ENCODE measurements at places on chromosomes 2 and 18.

GRCh38 chr18:47601581-47602272 is 328.7 kb downstream of the SMAD2 start:
- no peak for DNase-seq

DNA sequence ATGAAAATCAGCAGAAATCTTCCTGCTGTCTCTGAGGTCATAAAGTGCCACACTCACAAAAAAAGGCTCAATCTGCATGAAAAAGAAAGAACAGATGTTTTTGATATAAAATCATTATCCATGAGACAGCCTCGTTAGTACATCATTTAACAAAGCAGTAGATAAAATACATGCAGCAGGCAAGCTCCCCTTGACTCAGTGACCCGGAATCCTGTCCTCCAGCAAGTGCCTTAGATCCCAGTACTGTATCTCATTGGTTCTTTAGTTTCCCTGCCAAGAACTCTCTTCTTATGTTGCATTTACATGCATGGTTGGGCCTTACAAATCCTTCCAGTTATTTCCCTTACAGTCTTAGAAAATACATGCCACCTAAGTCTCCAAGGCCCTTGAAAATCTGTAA is 148.9 kb upstream of the CCDC195 start:
- DNase-seq, result no peak

- DNase-seq, result no peak
Measured at GRCh38 chr2:156918410-156918809, 339.1 kb upstream of the GALNT5 start.

- DNase-seq, result no peak
Measured at GRCh38 chr2:133777574-133777960, 209.3 kb upstream of the NCKAP5 start.

GRCh38 chr2:196609806-196610205 is 29.7 kb upstream of the CCDC150 start:
- no peak for DNase-seq

- DNase-seq, result no peak
Measured at GRCh38 chr2:128313931-128314347, 4.7 kb downstream of the HS6ST1 start.

- no peak for DNase-seq
Measured at GRCh38 chr2:53727921-53728320, 39.7 kb upstream of the CHAC2 start.

- no peak for DNase-seq
Measured at GRCh38 chr18:34749721-34750120, 39.6 kb downstream of the DTNA start.

DNA sequence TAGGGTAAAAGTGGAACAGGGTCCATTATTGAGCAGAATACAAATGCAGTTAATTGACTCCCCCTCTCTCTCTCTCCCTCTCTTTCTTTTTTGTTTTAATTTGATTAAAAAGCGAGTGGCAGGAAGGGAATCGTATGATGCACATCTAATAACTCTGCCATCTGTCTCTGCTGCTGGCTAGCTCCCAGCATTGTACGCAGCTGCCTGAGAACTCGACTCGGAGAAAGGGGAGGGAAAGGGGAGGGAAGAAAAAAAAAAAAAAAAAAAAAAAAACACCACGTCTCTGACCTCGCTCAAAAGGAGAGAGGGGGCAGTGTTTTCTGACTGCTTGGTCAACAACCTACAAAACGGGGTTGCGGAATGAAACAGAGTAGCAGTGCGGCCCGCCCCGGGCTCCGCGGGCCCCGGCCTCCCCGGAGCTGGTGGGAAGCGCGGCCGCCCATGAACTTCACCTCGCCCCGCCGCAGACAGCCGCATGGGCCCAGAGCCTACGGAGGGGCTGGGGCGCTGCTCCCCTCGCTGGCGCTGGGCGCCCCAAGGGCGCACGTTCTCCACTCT is 265.7 kb downstream of the TCF4 start:
- DNase-seq, result peak; percentile 68

DNA sequence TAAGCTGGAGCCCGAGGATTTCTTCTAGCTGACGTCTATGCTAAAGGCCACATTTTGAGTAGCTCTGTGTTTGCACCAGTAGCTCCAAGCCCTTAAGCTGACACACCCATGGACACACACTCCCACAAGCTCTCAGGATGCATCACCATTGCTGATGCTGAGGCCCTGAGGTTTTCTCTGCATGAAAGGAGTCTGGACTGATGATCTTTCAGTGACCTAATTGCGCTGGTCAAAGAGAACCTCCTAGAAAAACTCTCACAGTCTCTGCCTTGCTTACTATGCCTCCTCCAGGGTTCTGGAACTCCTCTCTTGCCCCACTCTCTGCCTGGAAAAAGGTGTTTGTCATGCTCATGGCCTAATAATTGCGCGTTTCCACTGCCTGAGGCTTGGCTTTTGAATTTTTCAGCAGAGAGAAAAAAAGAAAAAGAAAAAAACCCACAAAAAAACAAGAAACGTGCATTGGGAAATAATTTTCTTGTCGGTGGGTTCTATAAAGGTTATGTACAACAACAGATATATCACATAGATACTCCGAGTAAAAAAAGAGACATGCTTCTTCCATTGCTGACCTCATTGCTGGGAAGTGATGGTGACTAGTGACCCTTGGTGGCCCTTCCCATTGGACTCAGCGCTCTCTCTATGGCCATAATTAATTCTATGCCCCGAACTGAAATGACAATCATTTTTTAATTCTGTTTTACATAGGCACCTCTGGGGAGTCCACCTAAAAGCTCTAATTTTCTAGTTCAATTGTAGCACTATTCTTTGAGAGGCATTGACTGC is 297.0 kb downstream of the TDRD15 start:
- no peak for DNase-seq

DNA sequence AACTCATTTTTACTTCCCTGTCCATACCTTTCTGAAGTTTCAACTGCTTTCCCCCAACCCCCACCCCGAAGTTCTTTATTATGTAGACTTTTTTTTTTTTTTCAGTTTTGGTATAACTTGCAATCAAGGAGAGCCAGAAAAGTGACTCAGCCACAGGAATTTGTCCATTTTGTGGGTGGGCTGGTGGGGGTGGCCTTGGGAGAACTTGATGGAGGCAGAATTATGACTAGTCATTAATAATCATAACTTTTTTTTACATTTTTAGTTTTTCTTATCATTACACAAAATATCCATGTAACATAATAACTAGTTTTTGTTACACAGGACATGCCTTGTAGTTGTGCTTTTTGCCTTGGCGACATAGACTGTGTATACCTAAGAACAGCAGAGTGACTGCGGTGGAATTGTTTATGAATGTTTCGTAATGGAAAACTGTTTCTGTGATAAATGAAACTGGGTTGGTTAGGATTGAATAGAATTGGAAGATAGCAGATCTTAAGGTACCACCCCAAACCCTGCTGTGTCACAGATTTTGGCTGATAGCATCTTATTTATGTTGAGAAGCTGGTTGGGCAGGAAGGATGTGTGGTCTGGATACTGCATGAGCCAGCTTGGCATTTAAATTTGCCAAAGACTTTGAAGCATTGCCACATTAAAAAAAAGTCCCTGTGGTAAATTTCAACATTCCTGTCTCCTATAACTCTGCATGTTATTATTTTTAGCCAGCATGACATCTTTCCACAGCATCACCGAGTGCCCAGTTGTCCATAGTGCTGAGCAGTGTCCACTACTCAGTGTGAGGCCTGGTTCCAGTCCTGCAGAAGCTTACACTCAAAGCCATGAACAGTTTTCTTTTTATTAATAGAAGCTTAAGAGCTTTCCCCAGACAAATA is 30.7 kb downstream of the LYPD6B start:
- no peak for DNase-seq

DNA sequence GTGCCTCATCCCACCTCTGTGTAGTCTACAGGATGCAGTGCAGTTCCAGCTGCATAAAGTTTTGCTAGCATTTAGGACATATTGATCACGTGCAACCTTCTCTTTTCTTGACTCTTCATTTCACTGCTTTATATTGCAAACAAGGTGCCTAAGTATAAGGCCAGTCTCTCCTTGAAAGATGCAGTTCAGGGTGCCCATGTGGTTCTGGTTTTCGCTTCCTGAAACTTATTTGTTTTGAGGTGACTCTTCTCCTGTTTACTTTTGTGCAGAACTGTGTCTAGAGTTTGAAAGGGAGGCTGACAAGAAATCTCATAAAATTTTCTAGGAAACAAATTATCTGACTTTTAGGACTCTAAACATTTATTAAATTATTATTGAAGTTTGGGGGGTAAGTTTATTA is 189.9 kb downstream of the UBE2E3 start:
- DNase-seq, result no peak

DNA sequence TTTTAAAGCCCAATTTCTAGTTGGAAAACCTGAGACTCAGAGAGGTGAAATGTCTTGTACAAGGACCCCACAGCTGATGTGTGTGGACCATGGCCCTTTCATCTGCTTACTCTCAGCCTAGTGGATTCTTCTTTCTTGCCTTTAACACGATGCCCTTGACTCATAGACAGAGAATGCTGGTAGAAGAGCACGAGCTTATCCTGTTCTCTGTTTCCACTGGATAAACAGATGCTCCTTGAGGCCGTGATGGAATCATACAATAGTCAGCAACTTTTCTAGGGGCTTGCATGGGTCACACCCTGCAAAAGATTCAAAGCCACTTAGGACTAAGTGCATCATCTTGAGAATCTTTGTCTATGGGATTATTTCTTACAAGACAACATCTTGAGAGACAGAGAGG is 50.9 kb downstream of the MYCN start:
- DNase-seq, result no peak

- no peak for DNase-seq
Measured at GRCh38 chr2:65281627-65282351, 54.2 kb downstream of the ACTR2 start.

- DNase-seq, result no peak
Measured at GRCh38 chr2:157929871-157930667, 53.9 kb upstream of the ACVR1 start.

DNA sequence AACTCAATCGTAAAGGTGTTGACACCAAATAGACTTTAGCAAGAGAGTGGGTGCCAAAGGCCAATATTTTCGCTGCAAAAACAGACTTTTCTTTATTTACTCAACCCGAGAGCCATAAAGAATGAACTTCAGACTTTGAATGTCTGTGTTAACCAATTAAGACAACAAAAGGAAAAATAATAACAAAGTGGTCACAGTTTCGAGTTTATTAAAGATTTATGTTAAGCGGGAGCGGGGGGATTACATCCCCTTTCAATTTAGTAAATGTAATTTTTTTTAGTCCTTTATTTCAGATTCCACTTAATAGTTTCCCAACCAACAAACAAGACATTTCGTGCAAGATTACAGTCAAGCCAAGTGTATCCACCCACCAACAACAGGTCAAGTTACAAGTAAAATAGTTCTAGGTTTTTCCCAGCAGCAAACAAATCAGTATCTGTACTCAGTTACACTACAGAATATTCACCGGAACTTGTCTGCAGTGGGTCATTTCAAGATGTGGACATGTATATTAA is 9.0 kb downstream of the CDH2 start:
- DNase-seq, result no peak

DNA sequence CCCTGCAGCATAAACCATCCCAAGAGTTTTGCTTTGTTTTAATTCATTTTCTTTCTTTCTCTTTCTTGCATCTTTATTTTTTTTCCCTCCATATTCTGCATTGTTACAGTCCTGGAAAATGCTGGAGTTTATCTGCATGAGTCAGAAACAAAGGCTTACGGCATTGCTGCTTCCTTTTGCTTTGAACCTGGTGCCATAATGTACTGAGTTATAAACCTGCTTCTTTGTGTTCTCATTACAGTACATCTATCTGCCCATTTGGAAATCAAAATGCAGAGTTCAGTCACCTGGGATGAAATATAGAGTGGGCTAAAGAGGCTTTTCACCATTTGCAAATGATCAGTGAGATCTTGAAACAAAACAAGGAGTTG is 1009.2 kb upstream of the FANCL start:
- no peak for DNase-seq

GRCh38 chr18:57660961-57661360 is 39.3 kb upstream of the NARS1 start:
- DNase-seq, result no peak

DNA sequence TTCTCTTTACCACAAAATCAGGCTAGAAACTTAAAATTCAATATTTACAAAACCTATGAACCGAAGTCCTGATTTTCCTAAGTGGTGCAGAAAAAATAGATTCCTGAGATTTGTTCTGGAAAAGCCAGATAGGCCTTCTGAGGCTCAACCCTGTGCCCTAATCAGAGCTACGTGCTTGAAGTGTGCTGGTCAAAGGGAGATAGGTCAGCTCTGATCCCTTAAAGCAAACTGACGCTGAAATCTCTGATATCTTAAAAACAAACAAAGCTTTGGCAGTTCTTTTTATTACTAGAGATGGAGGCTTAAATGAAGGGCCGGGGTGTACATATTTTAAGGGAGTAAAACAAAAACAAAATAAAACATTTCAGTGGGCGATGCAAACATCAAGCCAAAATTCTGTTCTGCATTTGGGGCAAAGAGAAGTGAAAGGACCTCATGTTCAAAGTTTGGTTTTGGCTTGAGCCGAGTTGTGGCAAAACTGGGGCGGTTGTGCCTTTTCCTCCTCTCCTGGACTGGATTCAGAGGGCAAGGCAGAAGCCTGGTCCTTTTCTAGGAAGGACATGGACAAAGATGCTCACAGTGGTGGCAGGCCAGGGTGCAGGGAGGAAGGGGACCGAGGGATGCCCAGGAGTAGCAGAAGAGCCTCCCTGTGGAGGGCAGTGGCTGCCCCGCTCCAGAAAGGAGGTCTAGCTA is 295.0 kb downstream of the CDCA7 start:
- DNase-seq, result no peak

- DNase-seq, result no peak
Measured at GRCh38 chr2:27709960-27710575, 46.4 kb downstream of the SLC4A1AP start.

DNA sequence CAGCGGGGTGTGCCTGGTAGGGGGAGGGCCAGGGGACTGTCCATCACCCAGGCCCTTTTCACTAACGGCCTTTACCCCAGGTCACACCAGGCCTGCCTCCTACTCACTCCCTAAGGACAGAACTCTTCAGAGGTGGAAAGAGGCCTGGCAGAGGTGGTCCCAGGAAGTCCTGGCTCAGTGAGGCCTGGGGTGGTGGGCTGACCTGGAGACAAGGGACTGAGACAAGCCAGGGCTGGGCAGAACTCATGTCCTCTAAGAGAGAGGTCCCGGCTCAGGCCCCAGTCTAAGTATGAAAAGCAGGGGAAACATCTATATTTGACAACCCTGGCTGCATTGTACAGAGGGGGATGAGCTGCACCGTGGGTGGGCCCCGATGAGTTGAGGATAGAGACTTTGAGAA is 65.9 kb upstream of the TEX51 start:
- no peak for DNase-seq

GRCh38 chr2:239962890-239963591 is 62.1 kb downstream of the NDUFA10 start:
- DNase-seq, result no peak

DNA sequence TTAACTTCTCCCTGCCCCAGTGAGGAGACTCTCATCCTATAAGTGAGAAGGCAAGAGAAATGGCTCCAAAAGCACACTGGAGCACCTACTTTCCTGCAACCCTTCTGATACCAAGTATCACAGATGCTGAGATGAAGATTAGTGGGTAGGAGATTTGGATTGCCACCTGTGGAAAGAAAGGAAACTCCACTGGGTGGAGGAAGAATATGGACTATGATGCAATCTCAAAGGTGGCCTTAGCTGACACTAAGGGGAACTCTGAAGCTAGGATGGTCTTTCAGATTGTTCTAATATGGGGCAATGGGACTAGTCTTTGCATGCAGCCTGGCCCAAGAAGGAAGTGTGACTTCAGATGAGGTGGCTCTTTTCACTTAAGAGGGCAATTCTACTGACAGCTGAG is 21.6 kb downstream of the PRKRA start:
- no peak for DNase-seq

- DNase-seq, result no peak
Measured at GRCh38 chr2:117977696-117978095, 36.2 kb downstream of the CCDC93 start.

- DNase-seq, result no peak
Measured at GRCh38 chr2:111986116-111986900, 68.8 kb upstream of the TMEM87B start.
